ENCODE measurements at places on chromosomes 6 and 20. TPM values are rescaled to one million over a fixed set of nuclear protein-coding genes. Genes with fewer than 3 reads are reported as not detected.

DNA sequence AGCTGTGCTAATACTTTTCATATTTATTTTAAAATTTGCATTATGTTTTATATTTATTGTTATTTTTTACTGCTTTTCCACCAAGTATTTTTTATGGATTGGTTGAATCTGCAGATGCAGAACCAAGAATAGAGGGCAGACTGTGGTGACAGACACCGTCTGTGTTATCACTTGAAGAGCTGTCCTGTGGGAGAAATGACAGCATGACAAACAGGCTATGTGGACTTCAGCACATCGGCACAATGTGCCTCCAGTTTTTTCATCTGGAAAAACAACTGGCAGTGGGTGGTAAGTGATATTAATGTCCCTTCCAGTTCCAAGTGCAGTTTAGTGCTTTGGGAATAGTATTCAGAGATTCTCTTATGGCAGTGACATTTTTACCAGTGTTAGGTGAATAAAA, 492.9 kb downstream of the PRKN start:
- no peak for DNase-seq

GRCh38 chr20:25547999-25548398, 37.3 kb downstream of the NINL start:
- no peak for DNase-seq

Gene DEF6
- 17.4 TPM for total RNA-seq

DNA sequence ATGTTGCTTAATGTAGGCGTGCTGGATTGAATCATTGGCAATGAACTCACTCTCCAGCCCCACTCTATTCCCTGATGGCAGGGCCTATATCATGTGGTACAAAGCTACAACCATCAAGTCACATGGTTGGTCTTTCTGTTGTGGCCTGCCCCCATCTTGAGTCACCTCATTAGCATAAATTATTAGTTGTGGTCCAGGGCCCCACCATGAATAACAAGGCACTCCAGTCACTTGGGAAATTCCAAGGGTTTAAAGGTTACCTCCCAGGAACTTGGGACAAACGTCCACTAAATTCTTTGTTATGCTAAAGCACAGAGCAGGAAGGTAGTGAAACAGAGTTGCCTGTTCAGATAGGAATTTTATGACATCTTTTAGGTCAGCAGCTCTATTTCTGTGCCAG, 193.7 kb downstream of the SLC35F1 start:
- DNase-seq: no peak

Gene GNL1
- 54.8 TPM for total RNA-seq

Gene GPLD1
- total RNA-seq: 3.1 TPM

DNA sequence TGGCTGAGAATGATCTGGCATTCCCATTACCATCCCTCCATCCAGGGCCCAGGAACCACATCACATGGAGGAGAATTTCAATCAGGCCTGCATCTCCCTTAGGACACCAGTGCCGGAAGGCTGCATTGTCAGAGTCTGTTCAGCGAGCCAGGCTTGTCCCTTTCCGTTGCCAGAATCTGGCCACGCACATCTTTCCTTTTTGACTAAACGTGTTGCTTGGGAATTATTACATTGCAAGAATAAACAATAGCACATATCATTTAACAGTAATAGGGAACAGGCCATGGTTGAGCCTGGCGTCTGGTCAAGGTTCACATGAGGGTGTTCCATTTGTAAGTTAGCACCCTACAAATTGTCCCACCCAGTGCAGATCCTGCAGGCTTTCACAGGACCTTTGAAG, 42.8 kb downstream of the SOBP start:
- no peak for DNase-seq

- no peak for DNase-seq
These were observed 120.8 kb upstream of the TNFAIP3 start for GRCh38 chr6:137746264-137746663.

Gene HLA-G
- 1.6 TPM for total RNA-seq

- DNase-seq: no peak
These were observed 977.0 kb downstream of the TFAP2A start for GRCh38 chr6:9437836-9438235.

Data from upper lobe of right lung (tissue), 1 donor.